ENCODE measurements at places on chromosomes 12 and 14. TPM values are rescaled to one million over a fixed set of nuclear protein-coding genes. Genes with fewer than 3 reads are reported as not detected.

- DNase-seq = no peak
Observed at GRCh38 chr14:102590667-102591099, 1.8 kb upstream of the RCOR1 start.

DNA sequence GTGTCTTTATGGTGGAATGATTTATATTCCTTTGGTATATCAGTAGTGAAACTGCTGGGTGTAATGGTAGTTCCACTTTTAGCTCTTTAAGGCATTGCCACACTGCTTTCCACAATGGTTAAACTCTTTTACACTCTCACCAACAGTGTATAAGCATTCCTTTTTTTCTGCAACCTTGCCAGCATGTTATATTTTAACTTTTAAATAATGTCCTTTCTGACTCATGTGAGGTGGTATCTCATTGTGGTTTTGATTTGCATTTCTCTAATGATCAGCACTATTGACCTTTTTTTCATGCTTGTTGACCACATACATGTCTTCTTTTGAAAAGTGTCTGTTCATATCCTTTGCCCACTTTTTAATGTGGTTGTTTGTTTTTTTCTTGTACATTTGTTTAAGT lies 142.5 kb downstream of the MSRB3 start:
- DNase-seq = no peak

- DNase-seq = no peak
Observed at GRCh38 chr12:45601888-45602287, 127.6 kb upstream of the ARID2 start.

The RNASE3 gene
- not detected for total RNA-seq

GRCh38 chr12:50220363-50220995 lies 53.3 kb upstream of the CERS5 start:
- DNase-seq = peak; percentile 66

GRCh38 chr14:103418481-103418818 lies 33.2 kb downstream of the MARK3 start:
- no peak for DNase-seq

The RERGL gene
- not detected for total RNA-seq

The BCL2L14 gene
- total RNA-seq = 13.9 TPM

DNA sequence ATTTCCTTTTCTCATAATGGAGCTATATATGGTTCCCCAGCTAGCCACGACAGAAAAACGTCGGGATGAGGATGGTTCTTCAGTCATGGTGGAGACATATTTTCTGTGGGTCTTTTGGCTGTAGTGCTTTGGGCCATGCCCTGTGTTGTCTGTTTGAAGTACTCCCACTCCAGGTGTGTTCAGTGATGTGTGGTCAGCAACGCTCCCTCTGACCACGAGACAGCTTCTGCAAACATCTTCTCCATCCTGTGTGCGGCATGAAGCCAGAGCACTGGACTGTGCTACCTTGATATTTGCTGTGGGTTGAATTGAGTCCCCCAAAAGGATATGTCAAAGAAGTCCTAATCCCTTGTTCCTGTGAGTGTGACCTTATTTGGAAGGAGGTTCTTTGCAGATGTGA lies 931.2 kb downstream of the NRXN3 start:
- no peak for DNase-seq

- DNase-seq = no peak
Observed at GRCh38 chr14:76371066-76371465, 4.9 kb upstream of the ESRRB start.

The MARK3 gene
- total RNA-seq = 76.0 TPM

The GDF3 gene
- total RNA-seq = not detected

DNA sequence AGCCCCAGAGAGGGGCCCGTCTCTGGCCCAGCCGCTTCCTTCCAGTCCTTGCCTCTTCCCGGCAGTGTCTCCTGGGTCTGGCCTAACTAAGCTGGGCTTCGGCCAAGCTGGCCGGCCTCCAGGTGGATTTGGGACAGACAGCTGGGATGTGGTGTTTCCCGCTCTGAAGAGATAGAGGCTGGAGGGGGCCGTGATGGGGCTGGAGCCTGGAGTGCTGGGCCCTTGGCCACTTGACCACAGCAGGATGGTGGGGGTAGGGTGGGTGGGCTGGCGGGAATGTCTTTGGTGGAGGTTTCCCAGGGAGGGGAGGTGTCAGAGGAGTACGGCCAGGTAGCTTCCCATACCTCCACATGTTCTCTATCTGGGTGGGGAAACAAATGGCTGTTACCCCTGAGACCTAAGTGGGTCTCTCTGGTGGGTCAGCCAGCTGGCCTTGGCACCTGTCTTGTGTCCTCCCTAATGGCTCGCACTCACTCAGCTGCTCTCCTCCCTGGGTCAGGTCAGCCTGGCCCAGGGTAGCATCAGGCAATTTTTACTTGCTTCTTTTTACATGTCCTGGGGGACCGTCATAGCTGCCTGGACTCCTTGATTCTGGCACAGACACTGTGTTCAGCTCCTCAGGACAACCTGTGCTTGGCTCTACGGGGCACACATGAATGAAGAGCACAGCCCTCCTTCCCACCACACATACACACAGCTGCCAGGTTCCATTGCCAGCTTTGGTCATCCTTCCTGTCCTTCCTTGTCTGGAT lies 19.8 kb upstream of the PGF start:
- DNase-seq = no peak

The DAO gene
- not detected for total RNA-seq

- no peak for DNase-seq
Observed at GRCh38 chr14:65872536-65872935, 460.0 kb downstream of the FUT8 start.

The DDN gene
- 0.23 TPM for total RNA-seq

All from activated CD4-positive, alpha-beta memory T cell treated with anti-CD3 and anti-CD28 coated beads, Interleukin-2, amount 10 ng/mL, durations not matched to agents 7 days and 5 days (primary cell).